ENCODE measurements at places on chromosomes 7 and 10.

GRCh38 chr7:105269397-105269796 is 119.3 kb downstream of the SRPK2 start:
- no peak for DNase-seq

- no peak for DNase-seq
Measured at GRCh38 chr7:158164101-158165095, 423.2 kb downstream of the PTPRN2 start.

DNA sequence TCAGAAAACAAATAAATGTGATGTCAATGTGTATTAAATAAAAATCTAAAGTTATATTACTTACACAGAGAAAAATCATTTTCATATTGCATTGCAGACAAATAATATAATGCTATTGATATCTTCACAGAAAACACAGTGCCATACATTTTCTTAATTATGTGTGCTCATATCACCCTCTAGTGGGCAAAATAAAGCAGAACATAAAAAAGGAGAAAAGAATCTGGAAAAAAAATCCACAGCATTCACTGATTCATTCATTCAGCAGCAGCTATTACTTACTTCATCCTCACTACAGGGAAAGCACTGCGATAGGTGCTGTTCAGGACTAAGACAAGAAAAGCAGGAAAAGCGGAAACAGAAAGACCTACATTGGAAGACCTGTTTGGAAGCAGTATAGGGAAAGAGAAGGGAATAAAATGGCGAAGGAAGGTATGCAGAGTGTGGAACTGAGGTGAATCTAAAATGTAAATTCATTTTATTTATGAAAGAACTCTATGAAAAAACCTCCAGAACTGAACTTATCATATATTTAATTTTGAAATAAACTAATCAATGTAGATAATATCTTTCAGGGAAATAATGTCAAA is 73.2 kb downstream of the POT1 start:
- no peak for DNase-seq

GRCh38 chr10:69901628-69902505 is 100.2 kb downstream of the COL13A1 start:
- no peak for DNase-seq

GRCh38 chr10:3095373-3096139 is 28.2 kb downstream of the PFKP start:
- DNase-seq: no peak

Data from osteocyte (in vitro differentiated cells).